Activated naive CD8-positive, alpha-beta T cell treated with anti-CD3 and anti-CD28 coated beads for 36 hours (primary cell): ENCODE measurements at places on chromosomes 16 and 17.

DNA sequence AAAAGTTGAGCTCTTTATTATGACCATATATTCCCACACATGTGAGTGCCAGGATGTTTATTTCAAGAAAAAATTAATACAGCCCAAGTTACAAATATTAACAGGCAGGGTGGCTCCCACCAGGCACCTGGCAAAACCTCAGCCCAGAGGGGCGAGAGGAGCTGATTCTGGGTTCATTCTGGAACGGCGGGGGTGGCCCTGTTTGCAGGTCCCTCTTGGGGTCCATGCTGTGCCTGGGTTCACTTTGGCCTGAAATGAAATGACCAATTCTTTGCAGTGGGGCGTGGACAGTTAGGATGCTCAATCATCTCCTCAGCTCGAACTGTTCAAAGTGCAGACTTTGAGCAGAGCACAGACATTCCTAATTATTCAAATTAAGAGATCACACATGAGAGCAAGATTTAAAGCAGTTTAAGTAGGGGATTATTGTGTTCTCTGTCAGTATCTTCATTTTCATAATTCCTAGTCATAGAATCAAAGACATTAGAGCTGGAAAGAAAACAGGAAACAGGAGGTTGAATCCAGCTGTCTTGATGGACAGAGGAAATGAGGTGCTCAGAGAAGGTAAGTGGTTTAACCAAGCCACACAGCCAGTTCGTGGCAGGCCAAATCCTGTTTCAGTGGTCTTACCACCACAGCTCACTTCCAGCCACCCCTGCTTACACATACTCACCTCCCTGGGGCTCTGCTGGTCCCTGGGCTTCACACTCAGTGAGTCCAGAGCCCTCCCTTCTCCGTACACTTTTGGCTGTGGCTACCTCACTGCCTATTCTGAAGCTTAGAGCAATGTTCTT lies 363.9 kb upstream of the TNRC6C start:
- peak; percentile 27 for DNase-seq

- DNase-seq: no peak
Measured at GRCh38 chr16:85522842-85523601, 90.1 kb upstream of the GSE1 start.

DNA sequence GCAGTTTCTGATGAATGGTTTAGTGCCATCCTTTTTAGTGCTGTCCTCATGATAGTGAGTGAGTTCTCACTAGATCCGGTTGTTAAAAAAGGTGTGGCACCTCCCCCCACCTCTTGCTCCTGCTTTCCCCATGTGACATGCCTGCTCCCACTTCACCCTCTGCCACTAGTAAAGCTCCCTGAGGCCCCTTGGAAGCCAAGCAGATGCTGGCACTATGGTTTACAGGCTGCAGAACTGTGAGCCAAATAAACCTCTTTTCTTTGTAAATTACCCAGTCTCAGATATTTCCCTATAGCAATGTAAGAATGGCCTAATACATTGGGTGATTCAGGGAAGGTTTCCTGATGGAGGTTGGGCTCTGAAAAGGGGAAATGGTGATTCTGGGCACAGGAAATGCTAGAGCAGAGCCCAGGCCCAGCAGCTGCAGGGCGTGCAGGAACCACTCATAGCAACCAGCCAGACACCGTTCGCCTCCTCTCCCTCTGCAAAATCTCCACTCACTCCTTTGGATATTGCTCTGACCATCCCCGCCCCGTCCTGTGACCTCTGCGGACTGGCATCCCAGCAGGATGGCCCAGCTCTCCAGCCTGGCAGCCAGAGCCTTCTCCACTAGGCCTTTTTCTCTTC lies 2.6 kb upstream of the ADORA2B start:
- no peak for DNase-seq

- DNase-seq: no peak
Measured at GRCh38 chr17:63082273-63082861, 116.3 kb downstream of the TANC2 start.

DNA sequence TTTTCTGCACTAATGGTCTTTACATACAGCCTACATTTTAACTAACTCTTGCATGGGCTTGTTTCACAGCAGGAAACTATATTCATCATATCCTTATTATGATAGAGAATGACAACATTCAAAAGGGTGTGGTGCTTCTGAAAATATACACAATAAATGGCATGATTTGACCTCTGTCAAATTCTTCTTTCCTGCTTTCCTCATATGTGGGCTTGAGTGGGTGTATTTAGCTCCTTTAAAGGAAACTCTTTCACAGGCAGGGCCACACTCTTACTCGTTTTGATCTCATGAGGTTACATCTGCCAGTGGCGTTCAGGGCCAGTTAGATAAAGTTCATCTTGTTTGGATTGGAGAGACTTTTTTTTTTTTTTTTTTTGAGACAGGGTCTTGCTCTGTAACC lies 6.1 kb downstream of the SLC35G3 start:
- no peak for DNase-seq

DNA sequence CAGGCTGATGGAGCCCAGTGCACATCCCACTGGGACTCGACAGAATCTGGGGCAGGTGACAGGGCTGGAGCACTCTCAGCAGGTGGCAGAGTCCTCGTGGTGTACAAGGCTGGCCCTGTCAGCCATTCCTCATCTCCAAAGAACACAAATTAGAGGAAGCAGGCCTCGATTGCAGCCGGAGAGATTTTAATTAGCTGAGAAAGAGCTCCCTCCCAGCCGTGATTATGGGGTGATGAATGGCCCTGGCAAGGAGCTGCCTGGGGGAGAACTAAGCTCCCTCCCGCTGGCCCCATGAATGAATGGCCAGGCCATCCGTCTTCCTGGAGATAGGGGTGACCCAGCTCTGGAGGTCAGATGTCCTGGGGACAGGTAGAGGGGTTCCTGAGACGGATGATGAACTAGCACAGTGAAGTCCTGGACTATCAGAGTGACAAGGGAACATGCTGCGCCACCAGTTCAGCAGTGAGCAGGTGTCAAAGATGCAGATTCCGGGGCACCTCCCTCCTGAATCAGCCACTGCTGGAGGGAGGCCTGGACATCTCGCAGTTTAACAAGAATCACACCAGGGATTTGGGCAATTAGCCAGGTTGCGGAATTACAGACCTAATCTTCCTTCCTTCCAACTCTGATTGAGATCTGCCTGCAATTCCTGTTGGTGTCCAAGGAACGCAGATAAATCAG lies 35.5 kb downstream of the PIMREG start:
- DNase-seq: no peak

- DNase-seq: peak; percentile 62
Measured at GRCh38 chr16:57536306-57537193, at the start of gene CCDC102A. Gene CCDC102A (minus strand): TSS chr16:57536571. CDS start chr16:57529177, 7,394 bp downstream.

GRCh38 chr17:43890240-43890639 lies 17.1 kb downstream of the MPP2 start:
- DNase-seq: no peak

- DNase-seq: peak; percentile 62
Measured at GRCh38 chr17:39617446-39618245, 9.1 kb upstream of the PPP1R1B start.

GRCh38 chr16:76500006-76500405 lies 222.8 kb downstream of the CNTNAP4 start:
- DNase-seq: no peak

DNA sequence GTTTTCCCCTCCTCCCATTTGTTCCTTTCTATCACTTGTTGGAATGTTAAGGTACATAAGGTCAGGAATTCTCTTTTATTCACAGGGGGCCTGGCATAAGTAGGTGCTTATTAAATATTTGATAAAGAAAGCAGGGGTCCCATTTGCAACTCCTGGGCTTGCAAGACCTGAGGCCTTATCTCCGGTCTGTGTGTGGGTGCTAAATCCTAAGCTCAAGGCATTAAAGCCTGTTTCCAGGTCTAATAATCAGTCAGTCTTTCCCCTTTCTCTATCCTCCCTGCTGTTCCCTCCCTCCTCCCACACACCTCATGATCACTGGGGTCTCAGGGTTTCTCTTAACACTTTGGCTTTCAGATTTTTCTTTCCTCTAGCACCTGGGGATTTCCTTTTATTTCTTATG lies 17.1 kb downstream of the NTN1 start:
- DNase-seq: no peak

GRCh38 chr16:48676836-48677235 lies 66.9 kb upstream of the N4BP1 start:
- no peak for DNase-seq

GRCh38 chr17:33099906-33100305 lies 108.3 kb downstream of the SPACA3 start:
- DNase-seq: no peak

- DNase-seq: no peak
Measured at GRCh38 chr16:17166095-17166494, 304.7 kb downstream of the XYLT1 start.

GRCh38 chr17:66950325-66950724 lies 14.2 kb upstream of the CACNG4 start:
- no peak for DNase-seq

DNA sequence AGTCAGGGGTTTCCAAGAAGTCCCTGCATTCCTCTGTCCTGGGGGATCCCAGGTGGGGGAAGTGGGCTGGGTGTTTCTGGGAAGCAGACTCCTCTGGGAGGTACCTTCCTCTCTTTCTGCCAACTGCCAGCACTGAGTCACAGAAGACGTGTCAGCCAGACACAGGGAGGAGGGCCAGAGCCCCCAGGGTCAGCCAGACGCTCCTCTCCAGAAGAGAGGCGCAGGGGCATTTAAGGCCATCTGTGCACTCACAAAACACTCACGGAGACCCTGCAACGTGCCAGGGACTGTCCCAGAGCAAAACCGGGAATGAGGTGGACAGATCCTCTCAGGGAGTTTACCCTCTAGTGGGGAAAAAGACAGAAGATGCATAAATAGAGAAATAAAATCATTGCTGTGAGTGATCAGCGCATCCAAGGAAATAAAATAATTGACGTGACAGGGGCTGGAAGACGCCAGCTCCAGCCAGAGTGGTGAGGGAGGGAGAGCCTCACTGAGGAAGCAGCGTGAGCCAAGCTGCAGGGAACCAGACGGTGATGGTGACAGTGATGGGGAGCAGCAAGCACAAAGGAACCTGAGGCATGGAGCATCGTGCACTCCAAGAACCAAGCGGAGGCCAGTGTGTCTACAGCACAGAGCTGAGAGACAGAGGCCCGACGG lies 105.4 kb downstream of the ZNF423 start:
- no peak for DNase-seq

- DNase-seq: no peak
Measured at GRCh38 chr16:70725912-70726828, 40.3 kb upstream of the MTSS2 start.

DNA sequence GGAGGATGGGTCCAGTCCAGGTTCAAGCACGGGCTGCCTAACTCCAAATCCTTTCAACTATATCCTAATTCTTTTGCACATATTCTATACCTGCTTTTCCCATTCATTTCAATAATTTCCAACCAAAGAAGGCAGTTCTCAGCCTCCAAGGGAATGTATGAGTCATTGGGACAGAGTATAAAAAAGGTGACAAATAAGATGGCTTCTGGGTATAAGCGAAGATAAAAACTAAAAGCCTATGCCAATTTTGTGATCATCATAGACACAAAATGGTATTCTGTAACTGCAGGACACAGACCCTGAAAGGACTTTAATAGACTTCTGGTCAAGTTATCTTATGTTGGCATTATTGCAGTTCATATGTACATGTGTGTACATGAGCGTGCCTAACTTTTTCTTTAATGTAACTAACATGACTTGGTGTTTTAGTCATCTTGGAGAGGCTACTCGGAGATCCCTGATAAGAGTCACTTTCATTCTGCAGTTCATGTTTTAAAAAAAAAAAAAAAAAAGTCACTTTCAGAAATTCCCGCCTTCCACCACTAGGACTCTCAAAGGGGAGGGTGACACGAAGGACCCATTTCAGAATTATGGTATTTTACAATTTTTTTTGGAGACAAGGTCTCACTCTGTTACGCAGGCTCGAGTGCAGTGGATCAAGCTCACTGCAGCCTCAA lies 17.3 kb downstream of the COG1 start:
- DNase-seq: no peak

DNA sequence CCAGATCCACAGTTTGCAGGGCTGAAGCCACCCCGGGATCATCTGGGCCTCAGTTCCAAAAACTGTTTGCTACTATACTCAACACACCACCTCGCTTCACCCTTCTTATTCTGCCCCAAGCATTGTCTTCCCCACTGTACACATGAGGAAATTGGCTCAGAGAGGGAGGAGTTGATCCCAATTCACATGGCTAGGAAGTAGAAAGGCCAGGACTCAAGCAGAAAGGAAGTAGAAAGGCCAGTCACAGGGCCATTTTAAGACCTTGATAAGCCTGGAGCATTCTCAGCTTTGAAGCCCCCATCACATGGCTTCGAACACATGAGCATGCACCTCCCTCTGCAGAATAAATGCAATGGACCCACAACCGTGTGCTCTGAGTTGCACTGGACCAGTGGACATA lies 7.7 kb upstream of the PRSS22 start:
- DNase-seq: no peak

GRCh38 chr17:63827002-63827800 lies at the start of the genes FTSJ3 and PSMC5:
Gene FTSJ3 (minus strand): TSS chr17:63827663. CDS start chr17:63826902, 761 bp downstream.
Gene PSMC5 (plus strand): TSS chr17:63827431. CDS start chr17:63827491, 60 bp downstream.
- peak; percentile 94 for DNase-seq

GRCh38 chr16:52690468-52690867 lies 143.5 kb upstream of the TOX3 start:
- DNase-seq: no peak

GRCh38 chr16:64542152-64542551 lies 579.7 kb downstream of the CDH11 start:
- DNase-seq: no peak

DNA sequence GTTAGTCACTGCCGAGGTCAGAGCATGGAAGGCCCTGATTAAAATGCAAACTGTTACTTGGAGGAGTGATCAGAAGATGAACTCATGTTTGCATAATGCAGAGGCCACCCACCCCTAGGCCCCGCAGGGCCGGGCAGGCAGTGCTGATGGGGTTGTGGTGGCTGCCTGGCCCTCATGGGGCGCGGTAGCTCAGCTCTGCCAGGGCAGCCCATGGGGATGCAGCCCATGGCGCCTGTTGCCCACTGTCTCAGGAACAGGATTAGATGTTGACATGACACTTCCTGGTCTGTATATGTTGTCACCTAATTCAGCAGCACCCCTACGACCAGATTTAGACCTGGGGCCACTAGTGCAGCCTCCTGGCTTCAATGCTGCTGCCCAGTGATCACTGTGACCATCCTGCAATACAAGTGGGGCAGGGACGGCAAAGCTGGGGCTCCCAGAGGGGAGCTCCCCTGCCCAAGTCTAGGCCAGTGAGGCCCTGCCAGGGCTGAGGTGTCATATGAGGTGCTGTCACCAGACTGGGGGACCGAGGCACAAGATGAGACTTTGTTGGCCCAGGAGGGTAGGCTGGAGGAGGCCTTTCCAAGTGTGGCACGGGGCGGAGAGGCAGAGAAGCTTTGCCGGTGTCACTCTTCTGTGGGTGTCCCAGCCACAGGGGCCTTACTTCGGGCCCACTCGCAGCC lies 49.1 kb downstream of the RAI1 start:
- DNase-seq: no peak

DNA sequence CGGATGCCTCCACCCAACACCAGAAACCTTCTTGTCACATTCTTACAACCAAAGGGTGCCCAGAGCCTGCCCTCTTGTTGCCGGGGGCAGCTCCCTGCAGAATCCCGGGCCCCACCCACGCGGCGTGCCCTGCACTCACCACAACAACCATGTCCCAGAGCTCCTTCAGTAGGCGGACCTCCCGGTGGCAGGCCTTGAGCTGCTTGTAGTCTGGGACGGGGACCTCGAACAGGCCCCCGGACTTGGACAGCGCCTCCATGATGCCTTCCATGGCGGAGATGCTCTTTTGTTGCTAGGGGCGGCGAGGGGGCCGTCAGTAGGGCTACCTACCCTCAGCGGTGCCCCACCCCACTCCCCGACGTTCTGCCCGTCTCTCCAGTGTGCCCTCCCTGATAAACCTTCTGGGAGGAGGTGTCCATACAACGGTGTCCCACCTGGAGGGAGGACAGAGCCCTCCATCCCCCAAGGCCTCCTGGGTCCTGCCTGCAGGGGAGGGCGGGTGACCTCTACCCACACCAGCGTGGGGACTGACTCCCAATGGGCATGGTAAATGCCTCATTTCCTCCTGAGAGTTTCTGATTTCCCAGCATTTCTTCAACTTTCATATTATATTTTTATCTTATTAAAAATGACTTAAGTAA lies 52.2 kb downstream of the DNAH17 start:
- no peak for DNase-seq
